ENCODE measurements at places on chromosomes 6 and 20. TPM values are rescaled to one million over a fixed set of nuclear protein-coding genes. Genes with fewer than 3 reads are reported as not detected.

- DNase-seq, result no peak
These were observed 809.3 kb downstream of the HACE1 start for GRCh38 chr6:104050455-104050854.

DNA sequence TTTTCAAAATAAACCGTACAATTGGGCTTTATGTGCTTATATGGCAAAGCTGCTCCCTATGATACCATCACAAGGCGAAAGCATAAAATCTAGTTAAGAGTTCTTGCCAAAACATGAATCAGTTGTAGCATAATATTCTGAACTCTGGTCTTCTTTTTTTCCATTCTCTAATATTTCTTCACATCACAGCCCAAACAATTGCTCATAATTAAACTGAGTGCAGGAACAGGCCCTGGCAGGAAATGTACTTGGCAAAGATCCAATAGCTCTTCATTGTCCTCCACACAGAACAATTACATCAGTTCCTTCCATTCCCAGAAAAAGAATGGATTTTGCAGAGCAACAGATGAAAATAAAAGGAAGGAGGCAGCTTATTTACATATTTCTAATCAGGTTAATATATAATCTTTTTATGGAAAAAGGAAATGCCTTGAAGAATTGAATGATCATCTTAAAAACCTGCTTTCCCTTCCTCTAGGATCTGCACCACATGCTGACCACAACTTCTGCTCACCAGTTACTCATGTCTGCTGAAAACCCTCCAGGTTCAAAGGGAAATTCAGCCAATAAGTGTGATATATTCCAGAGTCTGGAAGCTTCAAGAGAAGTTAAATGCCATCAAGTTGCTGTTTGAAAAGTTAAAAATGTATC lies 123.3 kb upstream of the COL21A1 start:
- DNase-seq, result no peak

DNA sequence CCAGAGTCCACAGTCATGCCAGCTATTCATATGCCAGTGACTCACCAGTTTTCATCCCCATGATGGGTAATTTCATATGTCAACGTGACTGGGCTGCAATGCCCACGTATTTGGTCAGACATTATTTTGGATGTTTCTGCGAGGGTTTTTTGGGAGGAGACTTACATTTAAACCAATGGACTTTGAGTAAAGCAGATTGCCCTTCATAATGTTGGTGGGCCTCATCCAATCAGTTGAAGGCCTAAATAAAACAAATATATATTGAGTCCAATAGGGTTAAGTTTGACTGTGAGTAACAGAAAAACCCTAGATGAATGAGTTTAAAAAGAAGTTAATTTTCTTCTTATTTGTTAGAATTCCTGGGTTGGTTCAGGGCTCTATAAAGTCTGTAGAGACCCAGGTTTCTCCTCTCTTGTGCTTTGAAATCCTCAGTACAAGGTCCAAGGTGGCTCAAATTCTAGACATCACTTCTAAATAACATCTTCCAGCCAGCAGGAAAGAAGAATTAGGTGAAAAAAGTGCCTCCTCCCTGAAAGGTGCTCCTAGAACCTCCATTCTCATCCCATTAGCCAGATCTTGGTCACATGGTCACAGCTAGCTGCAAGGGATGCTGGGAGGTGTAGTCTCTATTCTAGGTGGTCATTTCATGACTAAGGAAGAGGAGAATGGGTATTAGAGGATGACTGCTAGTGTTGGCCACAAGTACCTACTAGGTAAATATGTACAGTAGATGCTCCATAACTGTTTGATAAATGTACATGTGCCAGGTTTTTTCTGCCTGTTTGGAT lies 16.7 kb upstream of the NEDD9 start:
- no peak for DNase-seq

- peak; percentile 95 for DNase-seq
These were observed 13.7 kb downstream of the KLHL31 start for GRCh38 chr6:53651764-53652401.

GRCh38 chr6:71309656-71310055 lies 21.0 kb downstream of the OGFRL1 start:
- no peak for DNase-seq

DNA sequence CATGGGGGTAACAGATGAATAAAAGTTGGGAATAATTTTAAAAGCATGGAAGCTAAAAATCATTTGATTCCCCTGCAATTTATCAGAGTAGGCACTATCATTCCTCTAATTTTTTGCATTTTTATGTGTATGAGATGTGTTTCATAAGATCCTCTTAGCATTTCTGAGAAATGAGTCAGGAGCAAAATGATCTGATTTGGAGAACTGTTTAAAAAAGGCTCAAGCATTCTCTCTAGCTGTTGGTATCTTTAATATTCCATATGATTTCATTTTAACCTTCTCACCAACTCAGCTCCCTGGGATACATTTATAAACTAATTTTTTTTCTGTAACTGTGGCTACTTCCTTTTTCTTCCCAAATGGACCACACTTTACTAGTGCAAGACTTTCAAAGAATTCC lies 60.9 kb downstream of the MCHR2 start:
- DNase-seq, result no peak

Gene MAS1
- total RNA-seq, result not detected

Gene EFHC1
- total RNA-seq, result 29.4 TPM

DNA sequence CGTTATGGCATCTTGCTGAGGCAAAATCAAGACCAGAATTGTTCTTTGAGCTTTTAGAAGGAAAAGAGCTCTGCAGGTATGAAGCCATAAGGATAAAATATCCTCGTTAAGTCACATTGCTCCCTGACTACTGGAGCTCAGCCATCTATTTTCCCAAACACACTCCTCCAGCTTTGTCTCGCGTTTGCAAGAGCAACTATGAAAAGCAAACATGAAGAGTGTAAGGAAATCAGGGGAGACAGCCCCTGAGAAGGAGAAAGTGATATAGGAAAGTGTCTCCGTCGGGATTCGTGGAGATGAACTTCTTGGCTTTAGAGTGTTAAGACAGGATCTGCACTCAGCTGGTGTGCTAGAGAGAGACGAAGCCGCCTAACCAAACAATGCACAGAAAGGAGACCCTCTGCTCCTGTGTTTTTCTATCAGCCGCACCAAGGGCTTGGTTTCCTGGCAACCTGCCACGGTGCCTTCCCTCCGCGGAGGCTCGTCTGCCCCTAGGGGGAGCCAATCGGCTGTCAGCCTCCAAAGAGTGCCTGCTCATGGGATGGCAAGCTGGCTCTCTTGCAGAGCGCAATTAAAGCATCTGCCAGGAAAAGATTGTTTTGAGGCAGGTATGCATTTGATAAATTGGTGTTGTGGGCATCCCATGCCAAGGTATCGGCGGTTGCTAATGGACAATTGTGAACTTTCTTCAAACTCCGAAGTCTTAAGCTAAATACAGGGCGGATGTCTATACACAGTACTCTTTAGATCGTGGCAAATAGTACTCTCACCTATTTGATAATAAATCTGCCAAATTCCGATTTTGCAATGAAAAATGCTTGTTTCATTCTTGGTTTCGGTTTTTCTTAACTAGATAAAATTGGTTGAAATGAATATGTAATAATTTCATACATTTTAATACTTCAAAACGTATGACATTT lies 603.2 kb downstream of the RNF144B start:
- peak; percentile 75 for DNase-seq

DNA sequence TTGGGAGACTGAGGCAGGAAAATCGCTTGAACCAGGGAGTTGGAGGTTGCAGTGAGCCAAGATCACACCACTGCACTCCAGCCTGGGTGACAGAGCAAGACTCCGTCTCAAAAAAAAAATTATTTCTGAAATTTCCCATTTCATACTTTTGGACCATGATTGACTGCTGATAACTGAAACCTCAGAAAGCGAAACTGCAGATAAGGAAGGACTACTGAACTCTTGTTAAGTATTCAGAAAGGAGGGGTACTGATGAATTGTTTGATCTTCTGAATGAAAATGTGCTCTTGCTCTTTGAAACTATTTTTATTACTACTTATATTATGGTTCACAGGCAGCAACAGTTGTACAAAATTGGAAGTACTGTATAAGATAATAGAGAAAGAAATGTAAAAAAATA lies 69.0 kb downstream of the HDGFL1 start:
- no peak for DNase-seq

Gene SNAP91
- total RNA-seq, result 0.17 TPM

- no peak for DNase-seq
These were observed 635.3 kb upstream of the FLRT3 start for GRCh38 chr20:14972690-14973089.

DNA sequence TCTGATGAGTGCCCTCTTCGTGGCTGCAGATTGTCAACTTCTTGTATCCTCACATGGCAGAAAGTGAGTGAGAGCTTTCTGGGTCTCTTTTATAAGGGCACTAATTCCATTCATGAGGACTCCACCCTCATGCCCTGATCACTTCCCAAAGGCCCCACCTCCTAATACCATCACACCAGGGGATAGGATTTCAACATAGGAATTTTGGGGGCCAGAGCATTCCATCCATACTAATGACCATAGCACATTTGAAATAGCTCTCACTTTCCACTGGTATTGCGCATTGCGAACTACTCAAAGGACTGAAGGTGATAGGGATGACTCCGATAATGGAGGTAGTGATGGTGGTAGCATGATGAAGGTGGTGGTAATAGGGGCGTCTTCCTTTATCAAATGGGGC lies 324.3 kb downstream of the PRL start:
- DNase-seq, result no peak

- no peak for DNase-seq
These were observed 28.1 kb downstream of the NCOA7 start for GRCh38 chr6:125818772-125819260.

DNA sequence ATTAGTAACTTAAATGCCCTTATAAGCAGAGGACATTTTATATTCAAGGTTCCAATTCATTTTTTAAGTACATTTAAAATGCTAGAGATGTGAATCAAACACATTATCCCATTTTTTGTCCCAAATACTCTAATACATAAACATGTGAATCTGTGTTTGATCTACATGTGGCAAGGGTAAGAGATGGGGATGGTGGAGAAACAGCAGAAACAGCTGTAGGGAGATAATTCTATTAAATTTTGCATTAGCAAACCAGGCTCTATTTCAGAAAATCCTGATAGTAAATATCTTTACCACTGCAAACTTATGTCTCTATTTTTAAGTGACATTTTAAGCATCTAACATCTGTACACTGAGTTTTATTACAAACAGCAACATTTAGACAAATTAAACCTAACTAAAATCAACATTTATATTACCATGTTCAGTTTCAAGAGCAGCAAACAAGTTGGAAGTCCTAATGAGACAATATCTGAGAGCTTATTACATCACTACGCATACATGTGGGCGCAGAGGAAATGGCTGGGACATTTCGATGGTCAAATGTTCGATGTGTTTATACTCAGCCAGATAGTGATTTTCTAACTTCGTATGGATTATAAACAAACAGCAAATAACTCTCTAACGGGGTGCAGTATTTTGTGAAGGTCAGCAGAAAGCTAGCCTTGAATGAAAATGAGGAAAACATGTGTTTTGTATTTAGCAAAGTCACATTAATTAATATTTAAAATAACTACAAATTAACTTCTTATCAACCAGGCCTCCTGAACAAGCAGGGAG lies 165.1 kb downstream of the GJA1 start:
- no peak for DNase-seq

Gene ANKEF1
- total RNA-seq, result 2.3 TPM

Gene SDCBP2
- total RNA-seq, result 7.1 TPM

DNA sequence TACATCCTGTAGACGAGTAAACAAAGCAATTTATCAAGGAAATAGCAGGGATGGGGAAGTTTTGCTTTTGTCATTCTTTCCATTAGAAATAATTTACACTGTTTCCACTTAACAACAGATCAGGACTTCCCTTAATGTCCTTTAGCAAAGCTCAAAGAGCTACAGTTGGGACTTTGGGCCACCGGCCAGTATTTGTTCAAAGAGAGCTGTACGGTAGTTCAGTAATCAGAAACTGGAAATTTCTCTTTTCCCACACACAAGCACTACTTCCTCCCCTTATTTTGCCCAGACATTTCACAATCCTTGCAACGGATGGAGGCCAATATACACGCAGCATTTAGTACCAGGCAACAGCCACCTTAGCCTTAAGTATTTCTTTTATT lies 12.1 kb upstream of the HINT3 start:
- DNase-seq, result no peak

Gene TMEM244
- not detected for total RNA-seq

GRCh38 chr6:56361812-56362211 lies 114.4 kb upstream of the COL21A1 start:
- peak; percentile 70 for DNase-seq

DNA sequence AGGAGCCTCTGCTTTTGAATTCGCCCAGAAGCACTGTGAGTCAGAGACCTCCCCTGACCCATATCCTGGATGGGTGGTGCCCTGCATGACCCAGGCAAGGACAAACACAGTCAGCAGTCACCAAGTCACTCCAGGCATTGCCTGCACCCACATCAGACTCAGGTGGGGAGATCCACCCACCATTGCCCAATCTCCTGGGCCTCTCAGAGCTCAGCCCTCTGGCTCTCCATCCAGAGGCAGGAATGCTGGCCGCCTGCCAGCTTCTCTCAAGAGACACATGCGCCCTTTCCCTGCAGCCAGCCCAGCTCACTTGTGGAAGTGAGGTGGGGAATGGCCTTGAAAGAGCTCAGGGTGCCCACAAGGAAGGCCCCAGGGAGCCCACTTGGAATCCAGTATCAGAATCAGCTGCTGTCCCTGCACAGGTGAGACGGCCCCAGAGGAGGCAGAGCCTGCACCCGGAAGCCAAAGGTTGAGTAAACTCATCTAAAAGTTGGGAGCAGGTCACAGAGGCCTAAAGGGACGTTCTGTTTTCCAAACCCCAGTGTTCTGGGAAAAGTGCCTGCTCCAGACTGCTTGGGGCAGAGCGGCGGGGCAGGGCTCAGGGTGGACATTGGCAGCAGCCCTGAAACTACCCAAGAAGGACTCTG lies 129.8 kb downstream of the PREX1 start:
- peak; percentile 72 for DNase-seq

DNA sequence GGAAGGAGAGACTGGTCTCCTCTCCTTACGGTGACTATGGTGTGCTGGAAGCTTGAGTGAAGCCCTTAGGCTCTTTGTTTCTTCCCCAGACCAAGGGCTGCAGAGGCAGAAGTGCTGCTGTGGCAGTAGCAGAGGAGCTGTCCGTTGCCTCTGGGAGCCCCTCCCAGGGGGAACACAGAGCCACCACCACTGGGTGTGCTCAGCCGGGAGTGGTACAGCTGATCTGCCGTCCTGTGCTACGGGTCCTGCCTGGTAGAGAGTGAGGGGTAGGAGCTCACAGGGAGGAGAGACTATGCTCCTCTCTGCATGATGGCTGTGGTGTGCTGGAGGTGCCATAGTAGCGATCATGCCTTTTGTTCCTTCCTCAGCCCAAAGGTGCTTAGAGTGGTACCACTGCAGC lies 318.7 kb downstream of the DOK5 start:
- no peak for DNase-seq

Gene LCA5
- total RNA-seq, result 2.5 TPM
